Renal cortical epithelial cell (primary cell): ENCODE measurements at places on chromosomes 4 and X. TPM values are rescaled to one million over a fixed set of nuclear protein-coding genes. Genes with fewer than 3 reads are reported as not detected.

Gene MED28
- total RNA-seq, result 8.9 and 11.7 TPM in 2 replicates

Gene LAMP2
- total RNA-seq, result 183 and 243 TPM in 2 replicates

Gene NR3C2
- 2.0 and 5.2 TPM in 2 replicates for total RNA-seq

Gene GPRIN3
- total RNA-seq, result 0.87 and 3.5 TPM in 2 replicates

- DNase-seq, result no peak
Observed at GRCh38 chr4:1029529-1029928, 18.1 kb downstream of the FGFRL1 start.

DNA sequence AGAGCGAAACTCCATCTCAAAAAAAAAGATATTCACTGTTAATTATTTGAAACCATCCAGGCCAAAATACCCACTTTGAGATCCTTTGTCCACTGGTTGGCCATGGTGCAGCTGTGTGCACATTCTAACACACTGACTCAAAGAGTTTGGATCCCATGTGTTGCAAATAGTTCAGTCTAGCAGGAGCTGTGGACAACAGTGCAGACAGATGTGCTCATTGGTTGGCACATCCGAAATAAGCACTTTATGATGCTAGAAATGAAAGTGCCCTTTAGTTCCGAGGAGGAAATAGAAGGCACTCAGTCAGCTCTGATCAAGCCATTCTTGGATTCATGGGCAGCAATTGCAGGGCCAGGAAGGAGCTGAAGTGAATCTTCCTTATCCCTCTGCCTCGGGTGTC is 63.0 kb upstream of the TMEM150C start:
- no peak for DNase-seq

- DNase-seq, result no peak
Observed at GRCh38 chr4:91963486-91963885, 340.3 kb upstream of the GRID2 start.

DNA sequence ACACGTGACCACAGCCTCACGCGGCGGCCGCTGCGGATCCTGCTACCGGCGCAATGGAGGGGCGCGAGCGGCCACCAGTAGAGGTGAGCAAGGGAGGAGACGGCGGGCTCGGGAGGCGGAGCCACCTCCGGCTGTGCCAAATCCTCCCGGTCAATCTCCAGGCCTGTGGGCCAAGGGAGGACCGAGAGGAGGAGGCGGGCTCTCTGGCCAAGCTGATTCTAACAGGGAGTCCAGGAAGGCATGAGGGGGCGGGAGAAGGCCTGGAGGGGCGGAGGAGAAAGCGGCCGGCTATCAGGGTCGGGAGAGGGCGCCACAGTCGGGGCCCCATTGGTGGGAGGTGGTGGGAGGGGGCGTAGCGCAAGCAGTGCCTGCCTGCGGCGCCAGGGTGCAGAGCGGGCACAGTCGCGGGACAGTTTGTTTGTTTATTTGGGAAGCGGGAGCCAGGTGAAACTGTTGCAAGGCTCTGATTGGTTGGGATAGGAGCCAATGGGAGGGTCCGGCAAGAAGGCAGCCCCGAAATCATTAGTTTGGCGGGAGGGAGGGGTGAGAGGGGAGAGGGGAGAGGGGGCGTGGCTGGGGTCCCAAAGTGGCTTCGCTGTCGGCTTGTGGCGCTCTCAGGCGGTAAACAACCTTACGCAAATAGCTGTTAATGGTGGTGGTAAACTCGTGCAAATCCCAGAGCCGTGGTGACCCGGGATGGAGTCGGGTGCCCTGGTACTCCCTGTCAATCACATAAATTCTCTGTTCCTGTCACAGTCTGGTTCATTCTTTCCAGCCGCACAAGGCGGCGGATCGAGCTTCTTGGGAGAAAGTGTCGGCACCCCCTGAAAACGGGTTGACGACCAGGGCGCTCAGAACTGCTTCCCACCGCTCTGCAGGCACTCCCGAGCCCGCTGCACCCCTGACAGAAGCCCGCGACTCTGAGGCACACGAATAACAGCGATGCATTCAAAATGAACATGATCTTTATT is at the start of gene IRS4:
IRS4 (minus strand) TSS at position 55 of the 971 bp plus-strand sequence.
- DNase-seq, result peak; percentile 0

- DNase-seq, result no peak
Observed at GRCh38 chrX:65925005-65925404, 114.9 kb downstream of the VSIG4 start.

- no peak for DNase-seq
Observed at GRCh38 chr4:88998001-88998400, 59.0 kb downstream of the FAM13A start.

DNA sequence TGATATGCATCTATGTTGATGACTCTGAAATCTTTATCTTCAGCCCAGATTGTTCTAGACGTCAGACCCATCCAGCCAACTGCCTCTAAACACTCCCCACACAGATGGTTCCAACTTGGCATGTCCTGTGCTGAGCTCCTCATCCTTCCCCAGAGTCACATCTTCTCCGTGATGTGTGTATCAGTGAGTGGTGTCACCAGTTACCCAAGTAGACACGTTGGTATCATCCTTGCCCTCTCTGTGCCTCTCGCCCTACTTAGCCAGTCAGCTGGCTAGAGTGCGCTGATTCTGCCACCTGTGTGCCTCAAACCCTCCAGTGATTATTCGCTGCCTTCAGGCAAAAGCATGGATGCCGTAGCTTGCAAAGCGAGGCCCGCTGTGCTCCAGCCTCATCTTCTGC is 18.6 kb downstream of the PRIMPOL start:
- DNase-seq, result no peak

GRCh38 chr4:22348410-22348809 is 167.5 kb downstream of the ADGRA3 start:
- DNase-seq, result no peak

- peak; percentile 19 for DNase-seq
Observed at GRCh38 chr4:53647547-53647946, 56.3 kb upstream of the LNX1 start.

DNA sequence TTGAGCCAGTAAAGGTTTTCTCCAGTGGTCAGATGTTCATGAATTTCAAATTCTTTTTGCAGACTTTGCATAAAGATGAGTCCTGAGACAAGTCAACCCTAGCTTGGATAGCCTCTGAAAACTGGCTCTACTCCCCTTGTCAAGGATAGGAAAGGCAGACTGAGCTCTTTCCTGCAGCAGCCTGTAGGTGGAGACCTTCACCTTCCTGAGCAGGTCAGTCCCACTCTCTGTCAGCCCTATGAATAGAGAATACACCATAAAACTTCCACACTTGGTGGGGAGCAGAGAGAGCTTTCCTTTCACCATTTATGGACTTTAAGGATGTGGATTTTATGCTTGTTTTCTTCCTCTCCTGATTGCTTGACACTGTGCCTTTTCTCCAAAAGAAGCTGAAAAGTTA is 41.9 kb downstream of the PCDH19 start:
- DNase-seq, result peak; percentile 2

- DNase-seq, result no peak
Observed at GRCh38 chr4:81666491-81666890, 194.8 kb upstream of the RASGEF1B start.

DNA sequence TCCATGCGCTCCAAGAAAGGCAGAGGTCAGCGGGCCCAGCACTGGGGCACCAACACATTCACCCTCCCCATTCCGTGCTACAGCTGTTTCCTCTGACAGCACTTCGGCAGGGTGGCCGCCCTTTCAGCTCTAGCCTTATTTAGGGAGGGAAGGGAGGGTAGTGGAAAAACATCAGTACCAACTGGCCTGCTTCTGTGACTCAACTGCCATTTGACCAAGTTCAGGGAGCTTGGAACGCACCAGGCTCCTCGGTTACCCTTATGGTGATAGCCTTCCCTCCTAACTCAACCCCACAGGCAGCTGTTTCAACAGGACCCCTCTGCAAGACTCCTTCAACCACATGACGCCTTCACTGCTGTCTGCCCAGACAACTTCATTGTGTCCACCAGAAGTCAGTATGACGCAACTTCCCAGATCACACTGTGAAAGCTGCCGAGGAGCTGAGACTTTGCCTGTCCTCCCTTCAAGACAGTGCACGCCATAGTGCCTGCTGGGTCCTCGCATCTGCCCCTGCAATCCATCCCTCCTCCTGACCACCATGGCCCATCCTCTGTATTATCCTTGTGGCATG is 132.2 kb downstream of the AFAP1 start:
- DNase-seq, result no peak

GRCh38 chr4:147407261-147408045 is 73.4 kb upstream of the EDNRA start:
- peak; percentile 13 for DNase-seq

DNA sequence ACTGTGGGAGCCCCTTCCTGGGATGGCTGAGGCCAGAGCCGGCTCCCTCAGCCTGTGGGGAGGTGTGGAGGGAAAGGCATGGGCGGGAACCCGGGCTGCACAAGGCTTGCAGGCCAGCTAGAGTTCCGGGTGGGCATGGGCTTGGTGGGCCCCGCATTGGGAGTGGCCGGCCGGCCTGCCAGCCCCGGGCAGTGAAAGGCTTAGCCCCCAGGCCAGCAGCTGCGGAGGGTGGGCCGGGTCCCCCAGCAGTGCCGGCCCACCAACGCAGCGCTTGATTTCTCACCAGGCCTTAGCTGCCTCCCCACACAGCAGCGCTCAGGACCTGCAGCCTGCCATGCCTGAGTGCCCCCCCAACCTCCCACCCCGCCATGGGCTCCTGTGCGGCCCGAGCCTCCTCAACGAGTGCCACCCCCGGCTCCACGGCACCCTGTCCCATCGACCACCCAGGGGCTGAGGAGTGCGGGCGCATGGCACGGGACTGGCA is 78.0 kb downstream of the COX7B2 start:
- no peak for DNase-seq
